NCI-H446 treated with DMSO at 0.1 percent for 48 hours (cell line): ENCODE measurements at places on chromosomes 2 and 18.

DNA sequence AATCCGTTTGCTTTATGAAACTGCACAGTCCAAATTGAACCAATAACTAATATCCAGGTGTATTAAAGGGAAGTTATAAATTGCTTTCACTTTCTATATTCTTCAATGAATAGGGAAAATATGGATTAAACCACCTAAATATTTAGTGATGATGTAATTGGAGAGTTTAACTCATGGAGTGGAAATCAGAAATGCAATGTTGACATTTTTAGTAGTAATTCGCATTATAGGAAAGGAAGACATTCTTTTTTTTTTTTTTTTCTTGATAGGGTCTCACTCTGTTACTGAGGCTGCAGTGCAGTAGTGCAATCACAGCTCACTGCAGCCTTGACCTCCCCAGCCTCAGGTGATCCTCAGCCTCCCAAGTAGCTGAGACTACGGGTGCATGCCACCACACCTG is 321.9 kb downstream of the RNF144A start:
- DNase-seq = no peak

GRCh38 chr2:195622966-195623365 is 34.1 kb upstream of the SLC39A10 start:
- DNase-seq = no peak

DNA sequence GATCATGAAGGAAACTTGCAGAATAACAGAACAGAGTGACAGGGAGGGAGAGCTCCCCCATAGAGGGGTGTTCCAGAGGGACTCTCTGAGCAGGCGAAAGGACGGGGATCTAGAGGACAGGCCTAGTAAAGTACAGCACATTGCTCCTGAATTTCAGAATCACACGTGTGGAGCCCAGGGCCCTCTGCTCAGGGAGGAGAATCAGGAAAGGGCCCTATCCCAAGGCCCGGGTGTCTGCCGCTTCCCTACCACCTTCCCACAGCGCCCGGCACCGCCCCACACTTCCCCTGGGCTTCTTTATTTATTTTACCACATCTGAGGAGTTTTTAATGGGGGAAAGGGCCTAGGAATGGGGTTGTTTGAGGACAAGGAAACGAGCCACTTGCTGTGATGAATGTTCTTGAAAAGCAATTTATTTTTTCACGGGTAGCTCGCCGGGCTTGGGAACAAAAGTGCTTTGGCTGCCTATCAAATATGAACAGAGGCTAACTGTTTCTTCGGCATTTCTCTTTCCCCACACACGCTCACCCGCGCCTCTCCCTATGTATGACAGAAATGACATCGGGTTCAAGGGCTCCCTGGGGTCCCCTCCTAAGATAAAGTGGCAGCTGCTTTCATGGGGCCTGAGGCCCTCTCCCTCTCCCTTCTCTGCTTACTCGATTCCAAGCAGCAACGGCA is 79.3 kb upstream of the GLI2 start:
- no peak for DNase-seq

GRCh38 chr2:160097326-160097725 is 34.9 kb upstream of the PLA2R1 start:
- no peak for DNase-seq

GRCh38 chr18:62918361-62918760 is 203.0 kb downstream of the PHLPP1 start:
- no peak for DNase-seq

DNA sequence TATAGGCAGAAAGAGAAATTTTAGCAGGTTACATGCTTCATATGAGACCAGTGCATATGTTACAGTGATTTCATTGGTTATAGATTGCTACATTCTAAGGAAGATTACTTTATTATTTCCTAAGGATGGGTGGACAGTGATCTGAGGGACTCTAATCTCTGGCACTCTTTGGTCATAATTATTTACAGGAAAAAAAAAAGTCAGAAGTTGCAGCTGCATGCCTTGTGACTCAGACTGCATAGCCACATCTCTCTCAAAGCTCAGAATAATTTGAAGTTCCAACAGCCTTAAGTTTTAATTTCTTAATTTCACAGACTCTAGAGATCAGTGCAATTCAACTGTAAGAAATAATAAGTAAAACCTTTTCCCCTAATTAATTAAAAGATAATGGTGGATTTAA is 27.1 kb upstream of the BARD1 start:
- DNase-seq = no peak
